ENCODE measurements at places on chromosomes 11 and 22. TPM values are rescaled to one million over a fixed set of nuclear protein-coding genes. Genes with fewer than 3 reads are reported as not detected.

GRCh38 chr11:59222464-59223060, 9.8 kb upstream of the MPEG1 start:
- no peaks in the 10 kb centered on the region for H3K36me3 ChIP-seq
- no peak overlapping the region for H3K27ac ChIP-seq
- no peaks in the 10 kb centered on the region for H3K4me1 ChIP-seq

- peaks cover 2% of the 10 kb centered on the region for H3K36me3 ChIP-seq
- H3K4me3 ChIP-seq, result no peak overlapping the region
- DNase-seq, result no peak
These were observed 15.7 kb downstream of the P2RX3 start for GRCh38 chr11:57353852-57354251.

DNA sequence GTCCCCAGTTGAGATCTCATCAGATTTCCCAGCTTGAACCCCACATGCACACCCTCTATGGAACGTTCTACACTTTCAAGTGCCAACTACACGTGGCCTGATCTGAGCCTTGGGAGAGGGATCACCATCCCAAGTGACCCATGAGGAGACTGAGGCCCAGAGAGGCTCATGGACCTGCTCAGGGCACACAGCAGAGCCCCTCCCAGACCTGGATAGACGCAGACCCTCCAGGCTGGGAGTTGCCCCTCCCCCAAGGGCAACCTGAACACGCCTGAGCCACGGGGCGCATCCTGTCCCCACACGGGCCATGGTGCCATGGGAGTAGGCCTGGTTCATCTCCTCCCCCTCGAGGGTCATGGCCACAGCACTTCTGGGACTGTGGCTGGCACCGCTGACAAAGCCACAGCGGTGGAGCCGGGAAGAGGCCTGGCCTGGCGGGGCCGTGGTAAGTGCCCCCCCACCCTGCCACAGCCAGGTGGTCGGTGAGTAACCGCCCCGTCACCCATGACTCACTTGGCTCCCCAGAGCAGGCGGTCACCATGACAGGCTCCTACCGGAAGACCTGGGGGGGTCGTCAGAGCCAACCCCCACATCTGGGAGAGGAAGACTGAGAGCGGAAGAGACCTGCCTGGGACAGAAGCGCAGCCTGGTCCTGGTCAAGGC, 8.1 kb downstream of the WNT7B start:
- no peaks in the 10 kb centered on the region for H3K4me1 ChIP-seq
- no peak overlapping the region for H3K4me3 ChIP-seq
- H3K27ac ChIP-seq, result no peak overlapping the region
- peaks cover 40% of the 10 kb centered on the region for H3K27me3 ChIP-seq

GRCh38 chr11:90512846-90513245, 290.0 kb upstream of the CHORDC1 start:
- no peaks in the 10 kb centered on the region for H3K27me3 ChIP-seq
- DNase-seq, result no peak
- no peak overlapping the region for H3K27ac ChIP-seq
- H3K36me3 ChIP-seq, result no peaks in the 10 kb centered on the region

DNA sequence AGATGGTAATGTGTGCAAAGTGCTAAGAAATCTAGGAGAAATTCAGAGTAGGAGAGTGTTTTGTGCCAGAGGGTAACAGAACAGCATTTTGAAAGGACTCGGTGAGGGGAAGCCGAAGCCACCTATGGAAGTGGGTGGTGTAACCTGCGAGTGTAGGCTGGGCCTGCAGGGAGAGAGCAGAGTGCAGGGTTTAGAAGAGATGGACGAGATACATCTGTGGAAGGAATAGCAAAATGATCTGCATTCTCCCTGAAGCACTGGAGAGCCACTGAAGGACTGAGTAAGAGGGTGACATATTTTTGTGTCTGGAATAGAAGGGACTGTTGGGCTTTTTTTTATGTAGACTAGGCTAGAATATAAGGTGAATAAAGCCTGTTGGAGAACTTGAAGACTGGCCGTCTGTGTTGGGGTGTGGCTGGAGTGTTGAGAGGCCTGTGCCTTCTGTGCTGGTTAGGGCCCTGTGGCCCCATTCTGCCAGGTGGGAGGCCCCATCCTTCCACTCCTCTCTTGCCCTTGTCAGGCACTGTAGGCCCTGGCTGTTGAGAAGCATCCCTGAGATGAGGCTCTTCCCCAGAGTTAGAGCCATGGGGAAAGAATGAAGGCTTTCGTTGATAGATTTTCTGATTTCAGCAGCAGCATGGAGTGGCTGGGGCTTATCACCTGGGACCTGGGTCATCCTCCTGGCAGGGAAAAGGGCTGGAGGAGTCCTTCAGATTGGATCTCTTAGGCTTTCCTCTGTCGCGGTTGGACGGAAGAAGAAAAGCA, 102.2 kb downstream of the ZBTB16 start:
- H3K27ac ChIP-seq, result peak overlapping the region; percentile 2
- peaks cover 66% of the 10 kb centered on the region for H3K4me1 ChIP-seq
- H3K4me3 ChIP-seq, result no peak overlapping the region
- no peaks in the 10 kb centered on the region for H3K27me3 ChIP-seq
- H3K36me3 ChIP-seq, result no peaks in the 10 kb centered on the region
- no peak for DNase-seq

GRCh38 chr11:73662445-73663157, 16.2 kb downstream of the PLEKHB1 start:
- H3K36me3 ChIP-seq, result no peaks in the 10 kb centered on the region
- peaks cover 7% of the 10 kb centered on the region for H3K4me1 ChIP-seq
- no peaks in the 10 kb centered on the region for H3K27me3 ChIP-seq
- no peak for DNase-seq

DNA sequence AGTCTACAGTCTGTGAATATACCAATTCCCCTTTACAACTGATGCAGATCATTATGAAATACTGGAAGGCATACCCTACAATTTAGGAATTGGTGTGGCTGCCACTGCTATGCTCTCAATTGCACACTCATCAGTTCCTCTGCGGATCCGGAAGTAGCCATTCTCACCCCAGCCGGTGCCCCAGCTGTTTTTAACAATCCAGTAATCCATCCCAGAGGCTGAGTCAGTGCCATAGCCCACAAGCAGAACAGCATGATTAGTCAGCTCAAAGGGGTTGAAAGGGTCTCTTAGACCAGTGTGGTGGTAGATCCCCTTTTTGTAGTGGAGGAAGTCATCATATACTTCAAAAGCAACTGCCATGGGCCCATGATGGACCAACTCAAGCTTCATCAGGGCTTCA, 43.6 kb downstream of the CTSC start:
- no peaks in the 10 kb centered on the region for H3K27me3 ChIP-seq
- peaks cover 80% of the 10 kb centered on the region for H3K36me3 ChIP-seq
- no peak overlapping the region for H3K27ac ChIP-seq
- peaks cover 6% of the 10 kb centered on the region for H3K4me1 ChIP-seq
- no peak for DNase-seq

DNA sequence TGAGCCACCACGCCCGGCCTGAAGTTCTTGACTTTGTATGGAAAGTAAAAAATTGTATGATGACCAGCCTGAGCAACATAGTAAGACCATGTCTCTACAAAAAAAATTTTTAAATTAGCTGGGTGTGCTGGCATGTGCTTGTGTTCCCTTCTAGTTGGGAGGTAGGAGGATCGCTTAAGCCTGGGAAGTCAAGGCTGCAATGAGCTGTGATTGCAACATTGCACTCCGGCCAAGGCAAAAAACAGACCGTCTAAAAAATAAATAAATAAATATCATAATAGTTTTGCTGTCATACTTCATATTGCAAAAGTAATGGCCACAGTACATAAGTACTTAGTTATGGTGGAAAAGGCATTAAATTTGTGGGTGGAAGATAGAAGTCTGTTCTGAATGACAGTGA, 3.4 kb downstream of the AGBL2 start:
- H3K36me3 ChIP-seq, result peaks cover 14% of the 10 kb centered on the region
- no peak overlapping the region for H3K4me3 ChIP-seq
- H3K4me1 ChIP-seq, result peaks cover 18% of the 10 kb centered on the region
- no peak for DNase-seq
- H3K27ac ChIP-seq, result no peak overlapping the region
- H3K27me3 ChIP-seq, result no peaks in the 10 kb centered on the region

GRCh38 chr22:25514436-25515180, 49.9 kb upstream of the GRK3 start:
- peaks cover 2% of the 10 kb centered on the region for H3K27me3 ChIP-seq
- peaks cover 13% of the 10 kb centered on the region for H3K36me3 ChIP-seq
- H3K27ac ChIP-seq, result no peak overlapping the region
- DNase-seq, result no peak
- no peaks in the 10 kb centered on the region for H3K4me1 ChIP-seq

- H3K4me1 ChIP-seq, result no peaks in the 10 kb centered on the region
- H3K27ac ChIP-seq, result no peak overlapping the region
- H3K27me3 ChIP-seq, result no peaks in the 10 kb centered on the region
- H3K36me3 ChIP-seq, result peaks cover 79% of the 10 kb centered on the region
These were observed 40.0 kb upstream of the CLTCL1 start for GRCh38 chr22:19331474-19331873.

DNA sequence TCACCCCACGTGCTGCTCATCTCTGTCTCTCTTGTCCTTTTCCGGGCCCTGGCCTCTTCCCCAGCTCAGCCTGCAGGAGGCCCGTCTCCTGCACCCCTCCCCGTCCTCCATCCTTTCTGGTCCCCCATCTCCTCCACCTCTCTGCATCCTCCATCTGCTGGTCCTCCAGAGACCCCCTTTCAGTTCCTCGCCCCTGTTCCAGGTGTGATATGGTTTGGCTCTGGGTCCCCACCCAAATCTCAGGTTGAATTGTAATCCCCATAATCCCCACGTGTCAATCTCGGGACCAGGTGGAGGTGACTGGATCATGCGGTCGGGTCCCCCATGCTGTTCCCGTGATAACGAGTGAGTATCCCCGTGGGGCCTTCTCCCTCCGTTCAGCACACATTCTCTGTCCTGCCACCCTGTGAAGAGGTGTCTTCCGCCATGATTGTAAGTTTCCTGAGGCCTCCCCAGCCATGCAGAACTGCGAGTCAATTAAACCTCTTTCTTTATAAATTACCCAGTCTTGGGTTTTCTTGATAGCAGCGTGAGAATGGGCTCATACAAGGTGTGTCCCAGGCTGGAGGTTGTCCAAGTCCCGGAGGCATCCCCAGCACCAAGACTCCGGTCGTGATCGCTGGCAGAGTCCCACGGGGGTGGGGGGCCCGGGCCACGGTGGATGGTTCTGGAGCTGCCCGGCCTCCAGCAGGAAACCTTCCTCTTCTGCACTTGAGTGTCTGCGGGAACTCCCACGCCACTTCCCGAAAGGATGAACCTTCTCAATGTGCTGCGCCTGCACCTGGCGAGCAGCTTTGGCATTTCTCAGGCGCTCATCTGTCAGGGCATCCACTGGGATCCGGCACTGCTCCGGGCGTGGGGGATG, 29.0 kb upstream of the TOLLIP start:
- DNase-seq, result no peak
- H3K36me3 ChIP-seq, result no peaks in the 10 kb centered on the region
- H3K4me3 ChIP-seq, result no peak overlapping the region
- peaks cover 13% of the 10 kb centered on the region for H3K4me1 ChIP-seq

GRCh38 chr22:46067159-46068111, 82.9 kb upstream of the PPARA start:
- DNase-seq, result no peak
- no peak overlapping the region for H3K4me3 ChIP-seq
- H3K27ac ChIP-seq, result no peak overlapping the region

DNA sequence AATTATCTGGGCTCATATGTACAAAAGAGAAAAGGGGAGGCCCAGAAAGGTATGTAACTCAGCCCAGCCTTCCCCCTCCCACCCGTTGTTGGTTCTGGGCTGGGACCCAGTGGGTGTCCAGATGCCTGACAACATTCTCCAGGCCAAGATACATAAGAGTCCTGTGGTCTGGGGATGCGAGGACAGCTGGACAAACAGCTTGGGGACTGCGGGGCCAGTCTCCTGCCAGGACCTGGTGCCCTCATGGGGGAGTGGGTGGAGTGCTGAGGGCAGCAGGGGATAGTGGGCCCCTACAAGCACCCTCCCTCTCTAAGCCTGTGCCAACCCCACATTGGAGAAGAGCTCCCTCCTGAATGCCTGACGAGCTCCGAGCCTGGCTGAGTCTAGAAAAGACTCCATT, 3.5 kb upstream of the SLC22A6 start:
- H3K4me3 ChIP-seq, result no peak overlapping the region
- no peak for DNase-seq
- H3K36me3 ChIP-seq, result no peaks in the 10 kb centered on the region

DNA sequence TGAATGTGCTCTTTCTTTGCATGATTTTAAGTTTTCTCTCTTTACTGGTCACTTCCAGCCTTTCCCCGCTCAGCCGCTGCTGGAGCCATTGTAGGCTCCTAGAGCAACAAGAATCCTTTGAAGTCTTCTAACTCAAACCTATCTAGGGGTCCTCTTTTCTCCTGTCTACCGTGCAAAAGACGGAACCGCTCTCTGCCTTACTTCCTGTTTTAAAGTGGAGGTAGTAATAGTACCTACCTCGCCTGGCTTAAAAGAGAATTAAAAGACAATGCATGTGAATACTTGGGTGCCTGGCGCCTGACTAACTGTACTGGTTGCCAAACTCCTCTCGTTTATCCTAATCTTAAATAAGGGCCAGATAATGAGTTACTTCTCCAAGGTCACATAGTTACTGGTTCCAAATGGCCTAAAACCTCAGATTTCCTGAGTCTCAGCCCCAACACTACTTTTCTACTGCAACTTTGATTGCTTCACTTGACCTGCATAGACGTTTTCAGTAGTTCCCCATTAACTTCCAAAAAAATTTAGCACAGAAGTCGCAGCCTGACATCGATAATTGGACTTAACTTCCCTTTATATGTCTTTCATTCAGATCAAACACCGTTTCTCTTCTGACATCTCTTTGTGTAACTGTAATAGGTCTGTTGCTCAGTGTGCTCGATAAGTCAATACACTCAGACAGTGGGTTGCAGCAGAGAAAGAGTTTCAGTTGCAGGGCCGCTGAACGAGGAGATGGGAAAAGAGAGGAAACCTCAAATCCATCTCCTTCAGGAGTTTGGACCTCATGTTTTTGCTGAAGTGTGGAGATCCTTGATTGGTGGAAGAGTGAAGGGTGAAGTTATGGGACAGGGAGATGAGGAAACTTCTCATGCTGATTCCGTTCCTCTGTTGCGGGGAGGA, 891 bp downstream of the SAMM50 start:
- peak; percentile 72 for DNase-seq
- peak overlapping the region; percentile 96 for H3K4me3 ChIP-seq
- H3K4me1 ChIP-seq, result peaks cover 22% of the 10 kb centered on the region

Gene MPZL2
- total RNA-seq, result 18.5 TPM

Gene C11orf87
- total RNA-seq, result not detected

Gene SEPTIN3
- total RNA-seq, result 5.7 TPM

Gene GAL3ST3
- total RNA-seq, result not detected

Gene OR8D2
- total RNA-seq, result not detected

Gene PPP6R3
- total RNA-seq, result 124 TPM

Gene GRIK4
- 0.02 TPM for total RNA-seq

Gene DCHS1
- 0.36 TPM for total RNA-seq

Gene ACCSL
- total RNA-seq, result not detected

Data from activated CD4-positive, alpha-beta T cell treated with anti-CD3 and anti-CD28 coated beads, Interleukin-2, amount 10 ng/mL, durations not matched to agents 24 days and 14 days (primary cell).